Hindlimb muscle (tissue), 1 donor: ENCODE measurements at places on chromosomes 7 and 10. TPM values are rescaled to one million over a fixed set of nuclear protein-coding genes. Genes with fewer than 3 reads are reported as not detected.

The VENTX gene
- 0.22 TPM for polyA plus RNA-seq

The C10orf53 gene
- polyA plus RNA-seq = not detected

The LIPM gene
- not detected for polyA plus RNA-seq

The PON3 gene
- 5.6 TPM for polyA plus RNA-seq

The GPER1 gene
- polyA plus RNA-seq = 14.2 TPM

The ADARB2 gene
- 0.04 TPM for polyA plus RNA-seq

The ADRB1 gene
- not detected for polyA plus RNA-seq

The MYPN gene
- 110 TPM for polyA plus RNA-seq

The COL1A2 gene
- polyA plus RNA-seq = 3,136 TPM

The CALHM3 gene
- polyA plus RNA-seq = not detected

The TACR2 gene
- polyA plus RNA-seq = 0.77 TPM

The GNG11 gene
- polyA plus RNA-seq = 24.7 TPM

The OR6B1 gene
- polyA plus RNA-seq = not detected

The CC2D2B gene
- polyA plus RNA-seq = 0.54 TPM

The FAM131B gene
- polyA plus RNA-seq = 1.8 TPM

The PWWP2B gene
- polyA plus RNA-seq = 19.9 TPM

The GPR37 gene
- polyA plus RNA-seq = 41.0 TPM

The PNLIPRP1 gene
- polyA plus RNA-seq = not detected

The BAG3 gene
- polyA plus RNA-seq = 47.0 TPM

The COA1 gene
- 34.7 TPM for polyA plus RNA-seq

The EPHA1 gene
- polyA plus RNA-seq = 5.8 TPM

The ACTL6B gene
- not detected for polyA plus RNA-seq

The HTR5A gene
- not detected for polyA plus RNA-seq

The RAB19 gene
- polyA plus RNA-seq = not detected

The ACSM6 gene
- polyA plus RNA-seq = not detected

The SHTN1 gene
- 7.0 TPM for polyA plus RNA-seq

The HSPB1 gene
- 1,886 TPM for polyA plus RNA-seq

The OPN4 gene
- 2.3 TPM for polyA plus RNA-seq

The NPM3 gene
- 56.9 TPM for polyA plus RNA-seq

The OPALIN gene
- not detected for polyA plus RNA-seq

The KAZALD1 gene
- polyA plus RNA-seq = 23.5 TPM

The BRI3 gene
- 98.3 TPM for polyA plus RNA-seq

The FKBP14 gene
- 17.9 TPM for polyA plus RNA-seq
